ENCODE measurements at places on chromosomes 4 and X. TPM values are rescaled to one million over a fixed set of nuclear protein-coding genes. Genes with fewer than 3 reads are reported as not detected.

ATP10D gene
- polyA plus RNA-seq: 51.9 TPM

PRRG1 gene
- polyA plus RNA-seq: 21.0 TPM

TCEAL7 gene
- 30.7 TPM for polyA plus RNA-seq

MAGEA6 gene
- not detected for polyA plus RNA-seq

DNAJB14 gene
- polyA plus RNA-seq: 34.3 TPM

EXOC1L gene
- not detected for polyA plus RNA-seq

SPON2 gene
- 9.3 TPM for polyA plus RNA-seq

TLL1 gene
- polyA plus RNA-seq: 1.5 TPM

FGF13 gene
- polyA plus RNA-seq: 26.0 TPM
